GF-D8 (cell line): ENCODE measurements at places on chromosomes 6 and 20.

- DNase-seq: no peak
Observed at GRCh38 chr6:166692723-166693302, 65.8 kb upstream of the RPS6KA2 start.

- DNase-seq: no peak
Observed at GRCh38 chr20:21101453-21101931, 4.7 kb downstream of the LINC00237 start.

DNA sequence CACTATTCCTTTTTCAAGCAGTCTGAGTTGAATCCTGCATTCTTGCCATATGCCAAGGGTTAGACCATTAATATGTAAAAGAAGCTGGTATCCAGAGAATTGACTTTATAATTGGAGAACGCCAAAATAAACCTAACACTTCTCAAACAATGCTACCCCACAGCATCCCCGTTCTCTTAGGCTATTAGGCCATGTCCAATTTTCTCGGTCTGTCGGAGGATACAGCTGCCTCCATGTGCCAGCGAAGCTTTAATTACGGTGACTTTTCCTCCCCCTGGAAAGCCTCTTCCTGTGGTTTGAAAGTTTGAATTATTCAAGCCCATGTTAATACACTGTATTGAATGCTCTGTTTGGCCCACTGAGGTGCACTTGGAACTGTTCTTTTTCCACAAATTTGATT, 60.5 kb downstream of the HS3ST5 start:
- no peak for DNase-seq

DNA sequence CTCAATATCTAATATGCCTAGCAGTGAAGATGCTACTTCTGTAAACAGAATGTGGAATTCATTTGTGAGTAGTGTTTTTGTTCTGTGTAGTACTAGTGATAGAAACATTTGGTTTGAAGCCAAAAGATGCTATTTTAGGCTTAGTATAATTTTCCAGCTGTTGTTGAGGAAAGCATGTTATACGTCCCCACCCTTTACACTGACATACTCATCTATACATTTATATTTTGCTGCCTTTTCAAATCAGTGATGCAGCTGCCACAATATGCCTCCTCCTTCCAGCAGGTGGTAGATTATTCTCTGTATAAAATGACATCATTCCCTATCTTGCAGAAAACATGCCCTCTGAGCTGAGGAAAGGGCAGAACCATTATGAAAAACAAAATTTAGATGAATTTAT, 1217.6 kb upstream of the GJE1 start:
- no peak for DNase-seq

GRCh38 chr20:44572551-44573500, 9.6 kb upstream of the PKIG start:
- no peak for DNase-seq

- no peak for DNase-seq
Observed at GRCh38 chr6:26354162-26354561, 10.8 kb upstream of the BTN3A2 start.

DNA sequence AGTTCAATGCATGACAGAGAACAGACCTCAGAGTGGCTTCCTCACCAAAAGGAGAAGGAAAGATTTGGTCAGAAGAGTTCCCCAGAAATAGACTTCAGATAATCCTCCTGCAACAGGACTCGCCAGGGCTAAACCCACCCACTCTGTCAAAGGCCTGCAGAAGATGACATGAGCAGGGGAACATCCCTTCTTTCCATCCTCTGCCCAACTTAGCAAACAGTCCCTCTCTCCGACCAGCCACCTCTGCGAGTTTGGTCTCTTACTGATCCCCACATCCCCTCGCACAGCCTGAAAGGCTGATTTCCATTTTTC, 7.5 kb downstream of the NFATC2 start:
- peak; percentile 71 for DNase-seq

DNA sequence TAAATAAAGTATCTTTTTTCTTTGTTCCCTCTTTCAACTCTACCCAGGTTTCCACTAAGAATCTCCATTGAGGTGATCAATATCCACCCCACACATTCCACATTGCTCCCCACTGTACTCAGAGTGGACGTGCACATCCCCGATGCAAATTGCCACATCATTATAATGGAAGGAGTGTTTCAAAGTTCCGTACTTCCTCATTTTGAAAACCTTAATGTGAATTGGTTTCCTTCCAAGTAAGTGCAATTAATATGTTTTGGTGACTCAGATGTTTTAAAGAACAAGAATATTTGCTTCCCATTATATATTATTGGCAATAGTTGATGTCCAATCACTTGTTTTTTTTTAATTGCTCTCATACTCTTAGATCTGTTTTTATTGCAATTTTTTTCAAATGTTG, 463.6 kb downstream of the HACE1 start:
- peak; percentile 14 for DNase-seq

DNA sequence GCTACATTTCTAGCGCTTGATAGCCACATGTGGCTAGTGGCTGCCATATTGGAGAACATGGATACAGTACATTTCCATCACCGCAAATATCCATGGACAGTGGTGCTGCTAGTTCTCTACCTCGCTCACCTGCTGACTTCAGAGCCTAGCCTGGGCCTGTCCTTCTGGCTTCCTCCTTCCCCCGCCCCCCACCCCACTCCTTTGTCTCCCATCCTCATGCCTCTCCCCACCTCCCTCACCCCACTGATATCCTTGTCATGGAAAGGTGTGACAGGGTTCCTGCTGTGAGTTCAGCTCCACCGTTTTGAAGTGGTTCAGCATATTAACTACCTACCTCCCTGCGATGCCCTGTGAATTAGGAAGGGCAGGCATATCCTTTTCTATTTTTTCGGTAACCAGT, 14.2 kb downstream of the NKX2-2 start:
- DNase-seq: no peak

DNA sequence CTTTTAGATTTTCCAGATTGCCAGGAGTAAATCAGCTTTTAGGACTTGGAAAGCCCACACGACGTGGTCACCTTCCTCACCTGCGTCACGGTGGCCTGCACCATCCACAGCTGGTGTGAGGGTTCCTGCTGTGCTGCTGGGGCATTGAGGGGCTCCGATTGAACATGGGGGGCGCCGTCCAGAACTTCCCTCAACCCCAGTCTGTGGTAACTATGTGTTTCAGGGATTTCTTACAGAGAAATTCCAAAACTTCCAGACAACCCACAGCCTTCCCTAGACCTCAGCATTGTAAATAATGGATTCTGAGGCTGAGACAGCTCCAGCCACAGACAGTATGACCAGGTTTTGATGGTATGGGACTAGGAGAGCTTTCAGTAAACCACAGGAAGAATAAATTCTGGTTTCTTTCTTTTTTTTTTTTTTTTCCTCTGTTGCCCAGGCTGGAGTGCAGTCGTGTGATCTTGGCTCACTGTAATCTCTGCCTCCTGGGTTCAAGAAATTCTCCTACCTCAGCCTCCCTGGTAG, 46.7 kb upstream of the IRF4 start:
- DNase-seq: no peak

GRCh38 chr20:32075534-32075933, 23.5 kb downstream of the HCK start:
- DNase-seq: no peak

DNA sequence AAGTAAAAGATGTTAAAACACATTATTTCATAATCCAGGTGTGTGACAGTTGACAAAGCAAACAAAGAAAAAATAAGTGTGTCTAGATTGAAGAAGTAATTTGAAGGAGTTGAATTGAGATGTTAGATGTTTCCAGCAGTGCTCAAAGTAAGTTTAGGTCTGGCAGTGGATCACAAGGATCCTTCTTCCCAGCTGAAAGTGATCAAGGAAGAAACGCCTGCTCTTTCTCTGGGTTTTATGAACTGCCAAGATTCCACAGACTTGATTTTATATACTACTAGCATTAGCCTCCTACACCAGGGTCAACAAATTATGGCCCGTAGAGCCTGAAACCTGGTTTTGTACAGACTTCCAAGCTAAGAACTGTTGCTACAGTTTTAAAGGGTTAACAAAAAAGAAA, 30.3 kb downstream of the STX7 start:
- no peak for DNase-seq

DNA sequence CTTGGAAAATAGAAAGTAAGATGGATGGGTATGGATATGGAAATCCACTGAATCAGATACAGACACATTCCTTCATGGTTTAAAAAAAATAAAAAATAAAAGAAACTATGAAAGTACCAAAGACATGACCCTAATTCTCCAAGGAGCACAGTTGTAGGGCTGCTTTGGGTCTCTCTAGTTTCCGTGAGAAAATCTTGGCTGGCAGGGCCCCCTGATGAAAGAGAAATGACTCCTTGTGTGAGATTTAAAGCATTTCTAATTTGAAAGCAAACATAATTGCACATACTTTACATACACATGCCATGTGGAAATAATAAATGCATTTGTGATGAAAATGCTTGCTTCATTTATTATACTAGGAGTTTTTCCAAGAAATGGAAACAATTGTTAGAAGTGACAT, 593.9 kb upstream of the BTBD3 start:
- no peak for DNase-seq

DNA sequence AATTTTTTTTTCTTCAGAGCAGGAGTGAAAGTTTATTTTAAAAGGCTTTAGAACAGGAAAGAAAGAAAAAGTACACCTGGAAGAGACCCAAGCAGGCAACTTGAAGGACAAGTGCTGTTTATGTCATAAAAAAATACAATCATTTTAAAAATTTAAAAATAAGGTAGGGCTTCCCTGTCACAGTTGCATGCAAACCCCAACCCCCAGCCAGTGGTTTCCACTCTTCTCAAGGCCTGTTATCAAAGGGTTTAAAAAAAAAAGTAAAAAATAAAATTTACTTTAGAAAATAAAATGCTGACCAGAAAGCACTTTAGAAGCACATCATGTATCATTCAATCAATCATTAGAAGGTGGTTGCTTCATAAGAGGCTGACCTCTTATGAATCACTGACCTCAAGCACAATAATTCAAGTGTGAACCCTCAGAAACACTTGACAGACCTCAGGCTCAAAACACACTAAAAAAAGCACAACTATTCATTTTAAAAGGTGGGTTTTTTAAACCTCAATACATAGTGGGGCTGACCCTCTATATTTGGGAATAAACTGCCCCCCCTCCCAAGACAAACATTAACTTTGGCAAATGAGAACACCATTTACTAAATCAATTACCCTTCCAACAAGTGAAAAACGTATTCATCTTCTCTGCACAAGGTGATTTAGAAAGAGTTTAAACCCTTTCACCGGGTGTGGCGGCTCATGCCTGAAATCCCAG, 15.6 kb downstream of the ILRUN start:
- DNase-seq: no peak

- DNase-seq: no peak
Observed at GRCh38 chr6:23589811-23590210, 536.2 kb upstream of the NRSN1 start.

DNA sequence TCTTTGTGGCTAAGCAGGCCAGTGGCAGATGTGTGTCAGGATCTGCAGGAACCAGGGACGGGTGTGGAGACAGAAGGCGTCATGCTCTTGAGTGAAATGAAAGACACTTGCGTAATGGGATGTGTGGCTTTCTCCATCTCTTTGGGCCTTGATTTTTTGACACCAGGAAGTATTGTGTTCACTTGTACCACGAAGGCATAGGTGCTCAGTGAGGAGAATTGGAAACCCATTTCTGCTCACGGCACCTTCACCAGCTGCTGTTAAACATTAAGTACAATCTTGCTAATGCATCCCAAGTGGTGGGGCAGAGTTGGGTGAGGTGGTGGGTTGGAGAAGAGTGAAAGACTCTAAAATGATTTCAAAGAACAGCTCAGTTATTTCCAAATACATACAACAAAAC, 30.0 kb downstream of the GJA10 start:
- no peak for DNase-seq

DNA sequence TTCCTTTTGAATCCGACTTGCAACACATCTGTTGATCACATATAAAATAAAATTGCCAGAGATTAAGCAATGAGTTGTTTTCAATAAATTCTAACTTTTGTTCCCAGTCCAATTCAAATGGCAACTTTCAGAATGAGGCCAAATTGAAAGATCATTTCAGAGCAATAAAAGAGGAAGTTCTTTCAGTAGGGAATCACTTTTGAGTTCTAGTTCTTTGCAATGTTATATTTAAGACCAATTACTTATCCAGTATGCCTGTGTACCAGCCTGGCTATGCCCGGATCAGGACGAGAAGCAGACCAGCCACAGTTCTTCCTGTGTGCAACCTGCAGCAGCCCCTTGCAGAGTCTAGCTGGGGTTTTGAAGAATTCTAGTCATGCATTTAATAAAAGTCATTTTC, 232.5 kb downstream of the BTBD9 start:
- no peak for DNase-seq

GRCh38 chr6:56802584-56802983, 152.3 kb upstream of the BEND6 start:
- no peak for DNase-seq
